Left ventricle myocardium inferior (tissue), 1 donor: ENCODE measurements at places on chromosomes 12 and 14. TPM values are rescaled to one million over a fixed set of nuclear protein-coding genes. Genes with fewer than 3 reads are reported as not detected.
A peak's percentile ranks its signal among the peaks of the same experiment; 100 is the strongest.

The TAS2R7 gene
- total RNA-seq, result not detected

DNA sequence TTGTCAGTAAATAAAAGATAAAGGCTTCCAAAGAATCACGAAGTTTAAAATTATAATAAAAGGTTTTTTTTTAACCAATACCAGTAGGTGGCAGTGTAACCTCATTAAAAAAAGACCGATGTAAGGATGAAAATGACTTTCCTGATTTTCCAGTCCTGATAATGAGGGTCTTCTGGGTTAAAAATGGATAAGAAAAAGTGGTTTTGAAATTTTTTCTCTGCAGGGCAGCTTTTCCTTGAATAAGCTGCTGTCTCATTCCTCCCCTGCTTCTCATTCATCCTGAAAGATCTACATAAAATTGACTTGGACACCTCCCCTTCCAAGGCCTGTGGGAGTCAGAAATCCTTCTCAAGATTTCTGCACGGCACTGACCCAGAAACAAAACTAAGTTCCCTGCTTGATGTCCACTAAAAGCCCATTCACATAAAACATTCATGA, 58.9 kb upstream of the FBXO33 start:
- no peak for DNase-seq
- peak overlapping the region; percentile 33 for H3K27ac ChIP-seq
- no peaks in the 10 kb centered on the region for H3K36me3 ChIP-seq
- no peak overlapping the region for H3K4me3 ChIP-seq

- no peaks in the 10 kb centered on the region for H3K27me3 ChIP-seq
- H3K4me1 ChIP-seq, result peaks cover 18% of the 10 kb centered on the region
- H3K4me3 ChIP-seq, result no peak overlapping the region
- peaks cover 47% of the 10 kb centered on the region for H3K36me3 ChIP-seq
These were observed 49.2 kb downstream of the PTPN21 start for GRCh38 chr14:88505621-88506020.

- H3K27me3 ChIP-seq, result no peaks in the 10 kb centered on the region
- peak overlapping the region; percentile 93 for H3K27ac ChIP-seq
- DNase-seq, result peak; percentile 91
- H3K4me1 ChIP-seq, result peaks cover 41% of the 10 kb centered on the region
- H3K4me3 ChIP-seq, result peak overlapping the region; percentile 65
These were observed 26.1 kb upstream of the UBC start for GRCh38 chr12:124940393-124941169.

GRCh38 chr12:79566452-79567174, 124.2 kb downstream of the PAWR start:
- DNase-seq, result no peak
- H3K4me3 ChIP-seq, result no peak overlapping the region
- no peak overlapping the region for H3K27ac ChIP-seq
- H3K4me1 ChIP-seq, result no peaks in the 10 kb centered on the region
- H3K36me3 ChIP-seq, result peaks cover 10% of the 10 kb centered on the region

The NANOG gene
- total RNA-seq, result not detected

The USP30 gene
- total RNA-seq, result 12.1 TPM

GRCh38 chr12:66653796-66654195, 25.1 kb downstream of the GRIP1 start:
- no peak overlapping the region for H3K27ac ChIP-seq
- H3K27me3 ChIP-seq, result peaks cover 10% of the 10 kb centered on the region
- H3K4me1 ChIP-seq, result no peaks in the 10 kb centered on the region
- no peak for DNase-seq

DNA sequence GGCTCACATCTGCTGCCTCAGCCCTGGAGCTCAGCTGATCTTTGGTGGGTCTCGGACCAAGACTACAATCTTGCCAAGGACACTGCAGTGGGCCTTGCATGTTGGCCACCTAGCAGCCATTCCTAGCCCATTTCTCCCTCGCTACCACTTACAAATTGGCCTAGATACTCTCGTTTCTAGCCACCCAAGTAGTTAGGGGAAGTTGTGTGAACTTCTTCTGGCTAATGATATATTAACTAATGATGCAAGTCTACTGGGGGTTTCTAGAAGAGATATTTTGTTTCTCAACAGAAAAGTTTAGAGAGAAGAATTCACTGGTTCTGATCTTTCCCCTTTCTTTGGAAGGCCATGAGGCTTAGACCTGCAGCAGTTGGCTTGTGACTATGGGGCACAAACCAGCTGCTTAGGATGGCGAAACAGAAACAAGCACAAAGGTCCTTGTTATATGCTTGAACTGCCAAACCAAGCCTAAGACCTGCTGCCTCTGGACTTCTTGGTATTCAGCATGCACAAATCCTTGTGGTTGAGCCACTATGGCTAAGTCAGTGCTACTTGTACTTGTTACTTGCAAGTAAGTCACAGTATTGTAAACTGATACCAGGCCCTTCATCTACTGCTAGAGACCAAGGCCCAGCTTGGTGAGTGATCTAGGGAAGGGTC, 30.5 kb upstream of the GPATCH2L start:
- H3K27me3 ChIP-seq, result peaks cover 21% of the 10 kb centered on the region
- no peak for DNase-seq
- no peaks in the 10 kb centered on the region for H3K4me1 ChIP-seq
- no peak overlapping the region for H3K4me3 ChIP-seq
- no peak overlapping the region for H3K27ac ChIP-seq

The HOXC4 gene
- not detected for total RNA-seq

The CIDEB gene
- 3.1 TPM for total RNA-seq

The HHIPL1 gene
- 1.2 TPM for total RNA-seq

The CMA1 gene
- 0.66 TPM for total RNA-seq

The AMIGO2 gene
- total RNA-seq, result 2.3 TPM

- no peak for DNase-seq
- H3K4me1 ChIP-seq, result no peaks in the 10 kb centered on the region
- H3K27me3 ChIP-seq, result no peaks in the 10 kb centered on the region
- no peak overlapping the region for H3K4me3 ChIP-seq
- H3K27ac ChIP-seq, result no peak overlapping the region
These were observed 20.0 kb downstream of the UTP20 start for GRCh38 chr12:101299931-101300330.

DNA sequence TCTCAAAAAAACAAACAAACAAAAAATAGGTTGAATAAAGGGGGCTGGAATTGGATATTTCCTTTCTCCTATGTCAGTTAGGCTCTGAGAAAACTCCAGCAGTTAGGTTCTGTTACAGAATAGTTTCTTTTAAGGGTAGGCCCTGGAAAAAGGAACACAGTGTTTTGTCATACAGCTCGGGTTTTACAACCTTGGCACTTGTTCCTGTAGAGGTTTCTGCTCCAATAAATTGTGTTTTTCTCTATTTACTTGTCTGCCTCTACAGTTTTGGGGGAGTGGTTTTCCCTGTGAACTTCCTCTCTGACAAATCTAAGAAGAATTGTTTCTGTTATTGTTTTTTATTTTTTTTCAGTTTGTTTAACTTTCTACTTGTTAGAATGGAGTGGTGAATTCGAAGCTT, 167.6 kb downstream of the ACSS3 start:
- H3K27me3 ChIP-seq, result no peaks in the 10 kb centered on the region
- no peak overlapping the region for H3K4me3 ChIP-seq
- no peaks in the 10 kb centered on the region for H3K4me1 ChIP-seq
- no peak for DNase-seq
- H3K36me3 ChIP-seq, result peaks cover 3% of the 10 kb centered on the region
- no peak overlapping the region for H3K27ac ChIP-seq

- H3K27ac ChIP-seq, result no peak overlapping the region
- H3K4me1 ChIP-seq, result no peaks in the 10 kb centered on the region
- H3K36me3 ChIP-seq, result no peaks in the 10 kb centered on the region
- H3K4me3 ChIP-seq, result no peak overlapping the region
- peaks cover 88% of the 10 kb centered on the region for H3K27me3 ChIP-seq
These were observed 3.6 kb downstream of the KRT83 start for GRCh38 chr12:52317468-52318052.

GRCh38 chr14:53620317-53620716, 336.3 kb downstream of the BMP4 start:
- DNase-seq, result no peak
- H3K36me3 ChIP-seq, result no peaks in the 10 kb centered on the region
- H3K4me1 ChIP-seq, result peaks cover 16% of the 10 kb centered on the region

GRCh38 chr14:29601616-29602015, 326.0 kb downstream of the PRKD1 start:
- no peak for DNase-seq
- H3K4me1 ChIP-seq, result peaks cover 5% of the 10 kb centered on the region
- H3K4me3 ChIP-seq, result no peak overlapping the region
- H3K27me3 ChIP-seq, result no peaks in the 10 kb centered on the region
- H3K36me3 ChIP-seq, result no peaks in the 10 kb centered on the region
- no peak overlapping the region for H3K27ac ChIP-seq

The TAS2R50 gene
- total RNA-seq, result 0.47 TPM

- H3K4me1 ChIP-seq, result peaks cover 88% of the 10 kb centered on the region
- no peak overlapping the region for H3K4me3 ChIP-seq
- no peaks in the 10 kb centered on the region for H3K36me3 ChIP-seq
- DNase-seq, result no peak
- peak overlapping the region; percentile 84 for H3K27ac ChIP-seq
These were observed 149.7 kb downstream of the NTF3 start for GRCh38 chr12:5581616-5582015.

The PLA2G1B gene
- total RNA-seq, result not detected

The RECQL gene
- 23.1 TPM for total RNA-seq

The PTPRB gene
- 38.7 TPM for total RNA-seq

The C3AR1 gene
- 5.5 TPM for total RNA-seq

GRCh38 chr14:89232265-89233070, 184.6 kb downstream of the FOXN3 start:
- no peaks in the 10 kb centered on the region for H3K27me3 ChIP-seq
- peaks cover 3% of the 10 kb centered on the region for H3K36me3 ChIP-seq
- no peak overlapping the region for H3K27ac ChIP-seq
- no peak for DNase-seq
- no peak overlapping the region for H3K4me3 ChIP-seq
- peaks cover 43% of the 10 kb centered on the region for H3K4me1 ChIP-seq

GRCh38 chr12:129496226-129496625, 407.6 kb downstream of the TMEM132D start:
- DNase-seq, result no peak
- no peak overlapping the region for H3K4me3 ChIP-seq

The KCNMB4 gene
- 1.4 TPM for total RNA-seq

DNA sequence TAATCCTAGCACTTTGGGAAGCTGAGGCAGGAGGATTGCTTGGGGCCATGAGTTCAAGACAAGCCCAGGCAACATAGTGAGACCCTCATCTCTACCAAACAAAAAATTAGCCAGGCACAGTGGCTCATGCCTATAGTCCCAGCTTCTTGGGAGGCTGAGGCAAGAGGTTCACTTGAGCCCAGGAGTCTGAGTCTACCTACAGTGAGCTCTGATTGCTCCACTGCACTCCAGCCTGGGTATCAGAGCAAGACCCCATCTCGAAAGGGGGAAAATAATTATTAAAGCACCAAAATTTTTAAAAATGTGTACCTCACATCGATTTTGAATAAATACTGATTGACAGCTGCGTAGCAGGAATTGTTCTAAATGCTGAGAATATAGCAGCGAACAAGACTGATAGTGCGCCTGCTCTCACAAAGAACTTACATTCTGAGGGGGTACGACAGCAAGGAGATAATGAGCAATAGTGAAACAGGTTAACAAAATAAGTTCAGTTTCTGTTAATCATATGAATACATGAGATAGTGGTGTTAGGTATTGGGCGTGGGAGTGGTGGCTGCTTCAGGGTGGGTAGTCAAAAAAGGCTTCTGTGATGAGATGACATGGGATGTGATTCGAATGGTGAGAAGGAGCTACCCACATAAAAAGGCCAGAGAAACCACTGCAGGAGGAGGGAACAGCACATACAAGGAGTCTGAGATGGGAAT, 19.6 kb downstream of the HCFC2 start:
- peaks cover 78% of the 10 kb centered on the region for H3K36me3 ChIP-seq
- H3K4me3 ChIP-seq, result no peak overlapping the region
- H3K27me3 ChIP-seq, result no peaks in the 10 kb centered on the region
- no peak for DNase-seq
- peaks cover 18% of the 10 kb centered on the region for H3K4me1 ChIP-seq

DNA sequence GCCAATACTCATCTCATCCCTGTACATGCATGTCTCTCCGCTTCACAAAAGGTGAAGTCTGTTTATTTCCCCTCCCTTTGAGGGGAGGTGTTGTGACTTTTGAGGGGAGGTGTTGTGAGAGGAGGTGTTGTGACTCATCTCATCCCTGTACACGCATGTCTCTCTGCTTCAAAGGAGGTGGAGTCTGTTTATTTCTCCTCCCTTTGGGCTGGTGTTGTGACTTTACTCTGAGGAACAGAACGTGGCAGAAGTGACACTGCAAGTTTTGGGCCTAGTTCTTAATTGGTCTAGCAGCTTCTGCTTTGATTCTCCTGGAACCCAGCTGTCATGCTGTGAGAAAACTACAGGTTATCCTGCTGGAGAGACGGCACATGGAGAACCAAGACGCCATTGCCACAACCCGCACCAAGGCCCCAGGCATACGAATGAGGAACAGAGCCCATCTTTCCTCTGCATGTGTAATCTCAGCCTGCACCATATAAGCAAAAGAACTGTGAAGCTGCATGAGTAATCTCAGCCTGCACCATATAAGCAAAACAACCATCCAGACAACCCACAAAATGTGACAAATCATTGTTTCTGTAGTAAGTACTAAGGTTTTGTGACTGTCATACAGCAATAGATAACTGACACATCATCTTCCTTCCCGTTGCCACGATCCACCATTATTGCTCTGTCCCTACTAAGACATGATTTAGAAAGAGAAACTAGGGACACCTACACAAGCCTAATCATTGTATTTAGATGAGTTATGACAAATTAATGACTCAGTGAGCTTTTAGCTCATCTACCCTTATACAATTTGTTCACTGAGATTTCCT, 30.0 kb downstream of the GALNT4 start:
- H3K27ac ChIP-seq, result no peak overlapping the region
- no peaks in the 10 kb centered on the region for H3K4me1 ChIP-seq
- H3K36me3 ChIP-seq, result peaks cover 2% of the 10 kb centered on the region
- DNase-seq, result no peak
- no peak overlapping the region for H3K4me3 ChIP-seq
- H3K27me3 ChIP-seq, result no peaks in the 10 kb centered on the region

GRCh38 chr14:89443042-89443629, 26.1 kb upstream of the FOXN3 start:
- no peak for DNase-seq
- H3K36me3 ChIP-seq, result no peaks in the 10 kb centered on the region
- H3K27me3 ChIP-seq, result no peaks in the 10 kb centered on the region
- peaks cover 33% of the 10 kb centered on the region for H3K4me1 ChIP-seq
- no peak overlapping the region for H3K4me3 ChIP-seq
